ENCODE measurements at places on chromosomes 16 and 17.

DNA sequence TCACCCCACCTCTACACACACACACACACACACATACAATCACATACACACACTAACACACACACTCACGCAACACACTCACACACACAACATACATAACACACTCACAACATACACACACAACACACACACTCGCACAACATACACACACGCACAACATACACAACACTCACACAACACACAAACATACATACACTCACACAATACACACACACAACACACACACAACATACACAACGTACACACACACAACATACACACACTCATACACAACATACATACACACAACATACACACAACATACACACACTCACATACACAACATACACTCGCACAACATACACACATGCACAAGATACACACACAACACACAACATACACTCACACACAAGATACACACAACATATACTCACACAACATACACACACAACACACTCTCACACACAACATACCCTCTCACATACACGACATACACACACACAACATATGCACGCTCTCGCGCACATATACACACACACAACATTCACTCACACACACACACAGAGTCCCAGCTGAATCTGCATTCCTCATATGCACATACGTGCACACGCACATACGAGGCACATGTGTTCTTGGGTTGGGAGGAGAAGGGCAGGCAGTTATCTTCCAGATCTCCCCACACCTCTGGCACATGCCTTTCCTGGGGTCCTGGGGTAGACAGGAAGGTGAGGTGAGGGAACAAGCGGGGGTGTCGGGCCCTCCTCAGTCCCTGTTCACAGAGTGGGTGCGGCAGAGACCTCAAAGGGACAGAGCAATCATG, 1.1 kb downstream of the ASGR2 start:
- no peak for DNase-seq

DNA sequence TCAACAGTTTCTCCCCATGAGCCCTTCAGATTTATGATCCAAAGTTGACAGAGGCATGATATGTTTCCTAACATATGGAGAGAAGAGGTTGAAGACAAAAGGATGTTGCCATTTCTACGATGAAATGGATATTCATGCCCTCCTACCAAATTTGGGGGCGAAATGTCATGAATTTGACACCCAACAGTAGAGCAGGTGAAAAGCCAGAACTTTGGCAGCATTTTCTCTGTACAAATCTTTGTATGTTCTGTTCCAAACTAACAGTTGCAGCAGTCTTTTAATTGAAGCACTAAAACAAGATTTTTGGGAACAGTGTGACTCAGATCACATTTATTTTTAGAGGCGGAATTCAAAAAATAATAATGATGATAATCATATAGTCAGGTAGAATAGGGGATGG, 130.1 kb downstream of the TRIM37 start:
- no peak for DNase-seq

GRCh38 chr17:80862481-80862961, 129.1 kb upstream of the CHMP6 start:
- no peak for DNase-seq

GRCh38 chr17:27216836-27217235, 77.1 kb upstream of the WSB1 start:
- no peak for DNase-seq

GRCh38 chr17:45006927-45007461, 38.9 kb upstream of the C1QL1 start:
- DNase-seq: no peak

- peak; percentile 78 for DNase-seq
Measured at GRCh38 chr17:37710344-37710886, 34.4 kb downstream of the HNF1B start.

DNA sequence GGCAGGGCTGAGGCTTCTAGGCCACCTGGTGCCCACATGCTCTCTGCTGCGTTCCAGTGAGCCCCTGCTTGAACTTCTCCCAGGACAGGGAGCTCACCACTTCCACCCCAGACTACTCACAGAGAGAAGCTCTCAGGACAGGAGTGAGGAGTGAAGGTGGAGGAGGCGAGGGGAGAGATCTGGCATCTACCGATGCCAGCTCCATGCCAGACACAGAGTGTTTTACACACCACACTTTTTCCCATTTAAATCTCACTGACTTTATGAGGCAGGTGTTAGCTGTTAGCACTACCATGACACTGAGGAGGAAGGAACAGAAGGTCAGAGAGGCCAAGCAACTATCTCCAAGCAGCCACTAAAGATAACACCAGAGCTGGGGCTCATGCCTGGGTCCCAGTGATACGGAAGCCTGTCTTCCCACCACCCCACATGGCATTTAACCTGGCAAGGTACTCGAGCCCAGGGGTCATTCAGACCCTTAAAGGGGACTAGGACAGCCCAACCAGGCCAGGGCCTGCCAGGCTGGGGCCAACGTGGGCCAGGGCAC, 6.8 kb downstream of the FAM83G start:
- DNase-seq: no peak

GRCh38 chr17:76145231-76146052, 4.4 kb upstream of the FOXJ1 start:
- no peak for DNase-seq

- peak; percentile 93 for DNase-seq
Measured at GRCh38 chr17:7685533-7686221, 1.6 kb downstream of the TP53 start.

GRCh38 chr16:57947261-57947660, 23.7 kb downstream of the CNGB1 start:
- DNase-seq: no peak

DNA sequence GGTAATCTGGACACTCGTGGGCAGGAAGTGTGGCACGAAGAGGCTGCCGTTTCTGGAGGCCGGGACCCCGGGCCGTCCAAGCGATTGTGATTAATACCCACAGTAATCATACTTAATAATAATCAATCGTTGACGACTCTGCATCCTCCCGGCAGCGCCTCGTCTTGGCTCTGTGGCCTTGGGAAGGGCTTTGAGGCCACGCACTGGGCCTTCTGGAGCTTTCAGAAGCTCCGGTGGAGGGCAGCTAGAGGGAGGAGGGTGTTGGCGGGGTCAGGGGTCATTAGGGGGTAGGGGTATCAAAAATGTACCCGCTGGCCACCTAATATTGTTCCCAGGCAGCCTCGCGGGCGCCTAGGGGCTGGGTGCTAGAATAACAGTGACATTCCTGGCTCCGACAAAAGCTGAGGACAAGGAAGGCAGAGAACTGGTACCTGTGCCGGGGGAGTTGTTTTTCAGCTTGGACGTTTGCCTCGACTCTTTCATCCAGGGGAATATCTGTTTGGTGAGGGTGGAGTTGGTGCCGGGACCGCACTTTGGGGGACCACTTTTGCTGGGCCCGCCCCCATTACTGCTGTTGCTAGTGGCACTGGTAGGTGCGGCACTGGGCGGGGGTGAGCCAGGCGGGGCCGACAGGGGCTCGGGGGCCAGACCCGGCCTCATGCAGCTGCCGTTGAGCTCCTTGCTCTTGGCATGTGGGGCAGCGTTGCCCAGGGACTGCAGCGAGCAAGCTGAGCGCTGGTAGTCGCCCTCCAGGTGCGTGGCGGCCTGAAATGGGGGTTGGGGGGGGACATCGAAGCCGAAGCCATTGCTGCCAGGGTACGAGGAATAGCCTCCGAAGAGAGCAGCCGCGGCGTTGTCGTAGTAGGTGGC, 6.9 kb upstream of the HOXB2 start:
- no peak for DNase-seq

- DNase-seq: peak; percentile 86
Measured at GRCh38 chr17:32102646-32103186, 39.6 kb upstream of the RHOT1 start.

DNA sequence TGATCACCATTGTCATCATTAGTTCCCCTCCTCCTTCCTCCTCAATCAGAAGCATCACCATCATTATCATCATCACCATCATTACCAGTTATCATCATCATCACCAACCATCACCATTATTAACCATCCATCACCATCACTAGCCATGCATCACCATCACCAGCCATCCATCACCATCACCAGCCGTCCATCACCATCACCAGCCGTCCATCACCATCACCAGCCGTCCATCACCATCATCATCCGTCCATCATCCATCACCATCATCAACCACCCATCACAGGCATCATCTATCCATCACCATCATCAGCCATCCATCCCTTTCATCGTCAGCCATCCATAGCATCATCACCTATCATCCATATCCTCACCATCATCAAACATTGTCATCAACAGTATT, 382.0 kb downstream of the CPPED1 start:
- DNase-seq: no peak

GRCh38 chr17:75265614-75266315, 4.1 kb downstream of the MRPS7 start:
- no peak for DNase-seq

DNA sequence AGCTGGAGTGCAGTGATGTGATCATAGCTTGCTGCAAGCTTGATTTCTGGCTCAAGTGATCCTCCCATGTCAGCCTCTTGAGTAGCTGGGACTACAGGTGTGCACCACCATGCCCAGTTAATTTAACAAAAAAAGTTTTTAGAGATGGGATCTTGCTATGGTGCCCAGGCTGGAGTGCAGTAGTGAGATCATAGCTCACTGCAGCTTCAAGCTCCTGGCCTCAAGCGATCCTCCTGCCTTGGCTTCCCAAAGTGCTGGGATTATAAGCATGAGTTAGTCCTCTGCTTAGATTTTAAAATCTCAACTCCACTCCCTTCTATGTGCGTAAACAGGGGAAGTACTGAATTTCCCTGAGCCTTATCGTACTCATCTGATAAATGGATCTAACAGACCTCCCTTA, 6.3 kb downstream of the RABEP2 start:
- no peak for DNase-seq

GRCh38 chr17:11853321-11854151, 143.7 kb downstream of the ZNF18 start:
- DNase-seq: no peak

DNA sequence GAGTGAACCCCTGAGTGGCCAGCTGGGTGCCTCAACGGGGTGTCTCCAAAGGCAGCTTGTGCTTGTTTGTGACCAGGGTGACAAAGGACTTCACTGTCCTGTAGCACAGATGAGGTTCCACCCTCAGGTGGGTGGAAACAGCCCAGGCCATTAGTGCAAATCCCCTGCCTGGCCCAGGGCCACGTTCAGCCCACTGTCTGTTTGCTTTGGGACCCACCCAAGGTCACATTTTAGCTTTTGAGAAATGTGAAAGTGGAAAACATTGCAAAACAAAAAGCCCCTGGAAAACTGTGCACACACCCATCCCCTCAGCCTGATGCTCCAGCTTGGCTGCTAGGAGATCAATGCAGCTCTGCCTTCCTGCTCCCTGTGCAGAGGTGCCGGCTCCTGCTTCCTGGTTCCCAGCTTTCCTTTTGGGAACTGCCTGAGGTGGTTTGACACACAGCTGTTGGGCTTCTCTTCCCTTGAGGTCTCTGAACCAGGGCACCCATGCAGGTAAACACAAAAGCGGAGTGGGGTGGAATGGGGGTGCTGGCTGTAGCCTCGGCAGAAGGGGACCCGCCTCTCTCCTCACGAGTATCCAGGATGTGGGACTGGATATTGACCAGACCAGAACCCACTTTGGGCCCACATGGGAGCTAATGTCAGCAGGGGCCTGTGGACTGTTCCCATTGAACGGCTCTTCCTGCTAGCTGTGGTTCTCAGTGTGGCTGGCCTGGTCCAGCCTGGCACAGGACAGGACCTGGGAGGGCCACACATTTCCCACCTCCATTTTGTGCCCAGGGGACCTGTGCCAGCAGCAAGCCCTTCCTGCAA, 7.9 kb upstream of the SPHK1 start:
- DNase-seq: no peak

- DNase-seq: no peak
Measured at GRCh38 chr17:6457688-6458459, 13.6 kb downstream of the PIMREG start.

DNA sequence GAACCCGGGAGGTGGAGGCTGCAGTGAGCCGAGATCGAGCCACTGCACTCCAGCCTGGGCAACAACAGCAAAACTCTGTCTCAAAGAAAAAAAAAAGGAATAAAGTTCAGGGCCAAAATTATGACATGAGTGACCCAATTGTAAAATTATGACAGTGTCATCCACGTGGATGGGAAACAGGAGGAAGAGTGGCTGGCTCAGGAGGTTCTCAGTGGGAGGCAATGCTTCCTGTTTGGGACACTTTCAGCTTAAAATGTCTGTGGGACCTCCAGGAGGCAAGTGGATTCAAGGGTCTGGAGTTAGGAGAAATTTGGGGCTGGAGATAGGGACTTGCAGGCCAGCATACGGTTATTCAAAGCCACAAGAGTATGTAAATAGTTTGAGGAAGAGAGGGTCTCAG, 8.0 kb upstream of the STX4 start:
- no peak for DNase-seq

DNA sequence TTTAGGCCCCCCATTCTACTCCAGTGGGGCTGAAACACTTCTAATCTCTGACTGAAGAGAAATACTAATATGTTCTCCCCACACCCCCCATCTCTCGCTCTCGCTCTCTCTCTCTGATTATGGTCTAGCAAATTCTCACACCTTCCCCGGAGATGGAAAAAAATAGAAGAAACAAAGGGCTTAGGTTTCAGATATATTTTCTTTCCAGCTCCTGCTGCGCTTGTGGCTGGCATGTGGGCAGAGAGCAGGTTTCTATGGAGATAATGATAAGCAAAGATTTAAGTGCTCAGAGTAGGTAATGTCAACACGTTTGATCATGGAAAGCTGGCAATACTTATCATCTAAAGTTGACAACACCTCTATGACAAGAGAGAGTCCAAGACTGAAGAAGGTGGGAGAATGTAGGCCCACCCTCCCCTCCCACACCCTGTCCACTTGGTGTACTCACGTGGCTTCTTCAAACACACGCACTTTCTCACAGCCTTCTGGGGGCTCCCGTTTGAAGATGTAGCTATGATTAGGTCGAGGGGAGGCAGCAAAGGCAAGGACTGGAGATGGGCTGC, 8.0 kb upstream of the SLC35B1 start:
- DNase-seq: no peak

GRCh38 chr17:55722742-55723487, at the start of gene TMEM100:
Gene TMEM100, minus strand, starts transcription at chr17:55722864. Its CDS starts 1,794 bp downstream, at chr17:55721070.
- DNase-seq: peak; percentile 95

GRCh38 chr17:44082256-44082927, 11.9 kb downstream of the G6PC3 start:
- no peak for DNase-seq

- no peak for DNase-seq
Measured at GRCh38 chr17:70232466-70232865, 63.1 kb downstream of the KCNJ2 start.

- peak; percentile 74 for DNase-seq
Measured at GRCh38 chr17:1413281-1413791, 13.3 kb upstream of the YWHAE start.

DNA sequence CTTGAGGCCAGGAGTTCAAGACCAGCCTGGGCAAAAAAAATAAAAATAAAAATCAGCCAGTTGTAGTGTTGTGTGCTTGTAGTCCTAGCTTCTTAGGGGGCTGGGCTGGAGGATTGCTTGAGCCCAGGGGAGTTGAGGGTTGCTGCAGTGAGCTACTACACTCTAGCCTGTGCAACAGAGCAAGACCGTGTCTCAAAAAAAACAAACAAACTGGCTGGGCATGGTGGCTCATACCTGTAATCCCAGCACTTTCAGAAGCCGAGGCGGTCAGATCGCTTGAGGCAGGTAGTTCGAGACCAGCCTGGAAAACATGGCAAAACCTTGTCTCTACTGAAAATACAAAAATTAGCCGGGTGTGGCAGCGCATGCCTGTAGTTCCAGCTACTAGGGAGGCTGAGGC, 4.9 kb upstream of the UBALD2 start:
- DNase-seq: no peak

- no peak for DNase-seq
Measured at GRCh38 chr16:9946022-9946720, 236.1 kb downstream of the GRIN2A start.

- no peak for DNase-seq
Measured at GRCh38 chr16:8929086-8929748, 34.5 kb downstream of the USP7 start.

GRCh38 chr17:4234401-4234800, 29.4 kb downstream of the ANKFY1 start:
- DNase-seq: peak; percentile 69

Data from fibroblast of skin of back (primary cell).